ENCODE measurements at places on chromosomes 6 and 20.
A peak's percentile ranks its signal among the peaks of the same experiment; 100 is the strongest.

DNA sequence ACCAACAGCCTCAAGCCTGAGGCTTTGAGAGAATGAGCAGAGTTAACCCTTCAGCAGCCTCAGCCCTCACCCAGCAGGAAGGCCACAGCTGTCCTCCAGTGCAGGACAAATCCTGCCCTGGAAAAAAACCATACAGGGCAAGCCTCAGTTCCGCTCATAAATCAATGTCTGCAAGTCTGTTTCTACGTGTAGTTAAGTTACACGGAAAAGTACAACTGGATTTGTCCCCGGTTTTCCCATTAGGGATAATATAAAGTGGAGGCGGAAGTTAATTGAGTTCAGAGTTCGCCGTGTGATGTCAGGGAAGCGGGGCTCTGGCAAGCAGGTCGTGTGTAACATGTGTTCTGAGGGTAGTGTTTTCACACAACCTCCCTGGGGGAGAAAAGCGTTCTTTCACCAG is 44.2 kb upstream of the EYA2 start:
- peak; percentile 43 for DNase-seq

- no peak for DNase-seq
Measured at GRCh38 chr6:57201718-57202117, 20.4 kb downstream of the RAB23 start.

- DNase-seq: no peak
Measured at GRCh38 chr6:93343476-93343875, 75.9 kb downstream of the EPHA7 start.

DNA sequence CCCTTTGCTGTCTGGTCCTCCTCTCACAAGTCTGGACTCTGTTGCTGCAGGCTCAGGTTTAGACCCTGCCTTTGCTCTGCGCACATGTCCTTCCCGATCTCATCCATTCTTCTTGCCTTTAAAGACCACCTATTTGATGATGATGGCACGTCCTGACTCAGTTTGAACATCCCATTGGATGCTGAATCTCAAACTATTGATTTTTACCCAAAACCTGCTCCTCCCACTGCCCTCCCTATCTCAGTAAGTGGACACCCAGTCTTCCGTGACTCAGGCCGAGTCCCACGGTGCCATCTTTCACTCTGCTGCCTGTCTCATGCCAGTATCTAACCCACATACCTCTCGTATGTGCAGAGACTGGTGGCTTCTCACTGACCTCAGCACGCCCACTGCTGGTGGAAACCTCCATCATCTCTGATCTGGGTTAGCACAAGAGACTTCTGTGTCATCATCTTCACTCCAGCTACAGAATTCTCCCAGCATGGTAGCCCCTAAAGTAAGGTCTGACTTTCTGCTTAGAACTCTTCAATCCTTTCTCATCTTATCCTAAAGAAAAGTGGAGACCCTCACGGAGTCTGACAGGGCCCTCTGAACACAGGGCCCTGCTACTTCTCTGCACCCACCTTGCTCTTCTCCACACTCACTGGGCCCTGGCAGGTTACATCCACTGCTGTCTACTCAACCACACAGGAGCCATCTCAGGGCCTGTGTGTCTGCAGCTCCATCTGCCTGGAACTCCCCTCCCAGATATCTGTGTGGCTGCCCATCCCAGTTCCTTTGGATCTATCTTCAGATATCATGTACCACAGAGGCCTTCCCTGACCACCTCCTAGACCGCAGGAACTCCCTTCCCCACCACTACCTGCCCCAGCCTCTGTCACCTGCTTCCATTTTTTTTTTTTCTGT is 387.1 kb upstream of the AGPAT4 start:
- no peak for DNase-seq
